ENCODE measurements at places on chromosomes 2 and 18. TPM values are rescaled to one million over a fixed set of nuclear protein-coding genes. Genes with fewer than 3 reads are reported as not detected.

DNA sequence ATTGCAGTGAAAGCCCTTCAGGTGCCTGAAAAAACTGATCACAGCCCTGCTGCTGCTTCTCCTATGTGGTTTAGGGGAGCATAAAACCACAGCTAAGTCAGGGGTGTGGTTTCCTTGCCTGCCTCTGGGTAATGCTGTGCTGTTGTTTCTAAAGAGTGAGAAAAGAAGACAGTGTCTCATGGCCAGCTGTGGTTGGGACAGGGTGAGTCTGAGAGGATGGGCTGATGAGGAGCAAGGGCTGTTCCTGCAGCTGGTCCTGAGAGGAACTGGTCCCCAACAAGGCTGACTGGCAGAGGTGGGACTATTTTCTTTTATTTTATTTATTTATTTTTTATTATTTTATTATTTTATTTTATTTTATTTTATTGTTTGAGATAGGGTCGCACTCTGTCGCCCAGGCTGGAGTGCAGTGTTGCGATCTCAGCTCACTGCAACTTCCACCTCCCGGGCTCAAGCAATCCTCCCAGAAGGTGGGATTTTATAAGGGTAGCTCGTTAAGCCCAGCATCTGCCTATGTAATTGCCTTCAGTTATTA, 236.7 kb downstream of the FHOD3 start:
- no peak for DNase-seq

DNA sequence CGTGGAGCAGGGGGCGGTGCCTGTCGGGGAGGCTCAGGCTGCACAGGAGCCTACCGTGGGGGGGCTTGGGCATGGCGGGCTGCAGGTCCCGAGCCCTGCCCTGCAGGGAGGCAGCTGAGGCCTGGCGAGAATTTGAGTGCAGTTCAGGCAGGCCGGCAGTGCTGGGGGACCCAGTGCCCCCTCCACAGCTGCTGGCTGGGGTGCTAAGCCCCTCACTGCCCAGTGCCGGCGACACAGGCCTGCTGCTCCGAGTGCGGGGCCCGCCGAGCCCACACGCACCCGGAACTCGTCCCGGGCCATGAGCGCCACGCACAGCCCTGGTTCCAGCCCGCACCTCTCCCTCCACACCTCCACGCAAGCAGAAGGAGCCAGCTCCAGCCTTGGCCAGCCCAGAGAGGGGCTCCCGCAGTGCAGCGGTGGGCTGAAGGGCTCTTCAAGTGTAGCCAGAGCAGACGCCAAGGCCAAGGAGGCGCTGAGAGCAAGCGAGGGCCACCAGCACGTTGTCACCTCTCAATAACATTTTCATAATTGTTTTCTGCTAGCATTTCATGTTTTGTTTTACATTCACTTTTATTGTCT, 1378.9 kb upstream of the CELF4 start:
- no peak for DNase-seq

GRCh38 chr2:139237023-139237422, 456.8 kb upstream of the NXPH2 start:
- no peak for DNase-seq

Gene SLC30A3
- 2.8 TPM for polyA plus RNA-seq

DNA sequence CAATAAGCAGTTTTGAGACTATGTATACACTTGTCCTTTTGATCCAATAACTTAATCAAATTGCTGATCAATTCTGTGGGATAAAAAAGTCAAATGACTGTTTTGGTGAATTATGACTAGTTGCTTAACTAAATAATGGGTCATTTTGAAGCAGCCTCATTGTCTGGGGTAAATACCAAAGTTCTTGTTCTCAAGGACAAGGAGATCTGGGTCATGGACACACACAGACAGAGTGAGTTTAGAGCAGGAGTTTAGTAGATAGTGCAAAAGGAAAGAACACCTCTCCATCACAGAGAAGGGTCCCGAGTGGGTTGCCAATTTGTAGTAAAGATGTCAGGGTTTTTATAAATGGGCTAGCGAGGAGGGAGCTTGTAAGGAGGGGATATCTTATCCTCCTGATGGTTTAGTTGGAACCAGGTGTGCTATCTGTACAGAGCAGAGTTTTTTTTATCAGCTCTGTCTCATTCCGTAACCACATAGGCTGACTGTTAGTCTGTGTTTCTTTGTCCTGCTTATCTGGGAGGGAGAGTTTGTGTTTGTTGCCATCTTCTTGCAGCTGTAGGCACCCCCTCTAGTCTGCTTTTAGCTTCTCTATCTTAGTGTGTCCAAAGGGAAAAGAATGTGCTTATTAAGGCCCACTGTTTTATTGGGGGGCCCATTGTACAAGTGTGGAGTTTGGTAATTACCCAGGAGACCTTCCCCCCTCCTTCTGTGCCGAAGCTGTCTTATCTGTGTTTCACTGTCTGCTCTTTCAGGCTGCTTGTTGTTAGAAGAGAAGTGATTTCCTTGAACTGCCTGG, 48.7 kb upstream of the C1GALT1C1L start:
- DNase-seq = no peak

- DNase-seq = peak; percentile 66
Measured at GRCh38 chr2:20443276-20443920, 3.5 kb upstream of the RHOB start.

- peak; percentile 43 for DNase-seq
Measured at GRCh38 chr2:192194265-192194865, 368 bp downstream of the TMEFF2 start.

Gene GLI2
- 10.8 TPM for polyA plus RNA-seq

DNA sequence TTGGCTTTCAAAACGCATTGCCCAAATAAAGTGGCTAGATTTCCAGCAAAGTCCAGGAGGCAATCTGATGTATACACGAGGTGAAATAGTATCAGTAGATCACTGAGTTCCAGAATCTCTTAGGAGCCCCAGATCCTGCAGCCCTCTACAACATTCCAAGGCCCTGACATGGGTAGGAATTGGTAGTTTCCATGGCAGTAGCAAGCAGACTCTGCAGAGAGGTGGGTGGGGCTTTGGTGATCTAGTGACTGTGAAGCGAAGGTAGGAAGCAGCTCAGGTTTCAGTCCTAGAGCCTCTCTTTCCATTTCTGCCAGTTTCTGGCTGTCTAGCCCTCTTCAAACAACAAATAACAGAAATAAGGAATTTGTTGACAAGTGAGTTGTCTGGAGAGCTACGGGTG, 13.8 kb upstream of the SGPP2 start:
- no peak for DNase-seq

Gene PAX3
- polyA plus RNA-seq = 0.44 TPM

Gene RMC1
- polyA plus RNA-seq = 15.5 TPM

DNA sequence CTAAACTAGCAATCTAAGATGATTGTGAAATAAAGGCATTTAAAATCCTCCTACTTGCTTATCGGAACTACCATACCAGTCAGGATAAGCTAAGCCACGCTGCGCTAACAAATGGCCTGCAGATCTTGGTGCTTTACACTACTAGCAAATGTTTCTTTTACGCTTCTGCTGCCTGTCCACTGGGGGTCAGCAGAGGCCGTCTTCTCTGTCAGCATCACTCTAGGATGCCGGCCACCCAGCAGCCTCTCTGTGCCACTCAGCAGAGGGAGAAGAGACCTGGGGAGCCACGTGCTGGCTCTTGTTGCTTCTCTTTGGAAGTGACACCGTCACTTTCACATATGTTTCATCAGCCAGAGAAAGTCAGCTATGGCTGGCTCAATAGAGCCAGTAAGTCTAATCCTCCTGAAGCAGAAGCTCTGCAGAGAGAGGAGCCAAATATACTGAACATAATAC, 36.6 kb downstream of the COPS8 start:
- DNase-seq = peak; percentile 30

Gene KCNE4
- 3.4 TPM for polyA plus RNA-seq

Gene IL36G
- polyA plus RNA-seq = not detected

Gene MAP3K19
- not detected for polyA plus RNA-seq

GRCh38 chr2:67561457-67561965, 164.4 kb downstream of the ETAA1 start:
- DNase-seq = no peak

Gene MAB21L4
- 0.10 TPM for polyA plus RNA-seq

DNA sequence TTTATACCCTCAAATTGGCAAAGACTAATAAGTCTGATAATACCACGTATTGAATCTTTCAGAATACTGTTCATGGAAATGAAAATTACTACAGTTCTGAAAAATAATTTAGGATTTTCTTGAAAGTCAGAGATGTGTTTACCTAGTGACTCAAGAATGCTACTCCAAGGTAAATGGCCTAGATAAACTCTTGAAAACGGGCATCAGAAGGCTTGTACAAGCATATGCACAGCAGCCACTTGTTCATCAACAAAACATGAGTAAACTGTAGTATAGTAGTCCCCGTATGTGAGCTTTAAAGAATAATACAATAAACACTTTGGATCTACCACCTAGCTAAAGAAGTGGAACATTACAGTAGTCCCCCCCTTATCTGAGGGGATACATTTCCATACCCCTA, 157.5 kb downstream of the THADA start:
- no peak for DNase-seq

DNA sequence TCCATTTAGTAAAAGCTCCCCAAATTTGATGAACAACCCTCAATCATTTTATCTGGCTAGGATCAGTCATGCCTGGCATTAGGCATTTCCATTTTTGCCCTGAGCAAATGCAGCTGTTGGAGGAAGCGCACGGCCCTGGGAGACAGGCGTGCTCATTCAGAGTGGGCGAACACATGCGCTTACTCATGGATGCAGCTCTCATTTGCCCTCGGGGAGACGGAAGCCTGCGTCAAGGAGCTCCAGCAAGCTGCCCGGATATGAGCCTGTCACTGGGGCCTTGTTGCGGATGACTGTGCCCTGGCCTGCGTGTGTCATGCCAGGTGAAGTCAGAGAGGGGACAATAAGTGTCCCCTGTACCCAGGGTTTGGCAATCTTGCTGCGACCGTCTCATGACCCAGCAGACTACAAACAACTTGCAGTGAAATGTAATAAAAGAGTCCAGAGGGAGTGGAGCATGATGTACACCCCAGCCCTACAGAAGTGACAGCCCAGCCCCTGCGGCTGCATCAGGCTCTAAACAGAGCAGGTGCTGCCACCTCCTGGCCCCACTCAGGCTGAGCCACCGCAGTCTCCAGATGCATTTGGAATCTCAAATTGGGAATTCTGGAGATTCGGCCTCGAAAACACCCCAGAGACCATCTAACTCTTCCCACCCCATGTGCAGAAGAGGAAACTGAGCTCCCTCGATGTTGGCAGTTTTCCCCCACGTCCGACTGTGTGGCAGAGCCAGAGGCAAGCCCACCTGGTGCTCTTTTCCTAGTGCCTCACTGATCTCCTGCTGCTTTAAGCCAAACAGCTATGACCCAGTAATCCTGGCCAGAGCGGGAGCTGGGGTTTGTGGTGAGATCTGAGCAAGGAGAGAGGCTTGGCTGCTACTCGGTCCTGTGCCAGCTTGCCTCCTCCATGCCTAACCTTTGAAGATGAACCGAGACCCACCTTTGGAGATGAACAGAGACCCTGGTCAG, 105.0 kb upstream of the ALK start:
- DNase-seq = peak; percentile 34

DNA sequence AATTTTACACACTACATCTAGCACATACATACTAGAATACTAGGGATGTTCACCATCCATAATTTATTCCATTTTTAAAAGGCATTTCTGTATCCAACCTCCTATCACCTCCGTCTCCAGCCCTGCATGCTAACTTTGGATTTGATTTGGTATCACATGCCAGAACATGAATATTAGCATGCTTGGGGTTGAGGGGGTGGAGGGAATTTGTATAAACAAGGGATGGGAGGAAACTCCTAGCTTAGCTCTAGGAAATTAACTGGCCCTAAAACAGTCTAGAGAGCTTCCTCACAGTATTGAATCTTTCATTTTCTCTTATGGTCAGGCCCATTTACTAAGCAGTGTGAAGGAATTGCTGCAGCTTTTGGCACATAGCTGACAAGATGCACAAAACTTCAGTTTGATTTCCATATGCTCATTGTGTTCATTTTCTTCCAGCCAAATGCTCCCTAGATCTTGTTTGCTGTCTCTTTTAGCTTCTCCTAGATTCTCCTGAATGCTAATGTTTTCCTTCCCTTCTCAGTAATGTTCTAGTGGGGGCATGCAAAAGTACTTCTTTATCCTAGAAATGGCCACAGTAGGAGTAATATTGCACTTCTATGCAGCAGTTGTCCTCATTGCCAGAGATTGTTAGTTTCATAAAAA, 135.2 kb downstream of the VWC2L start:
- no peak for DNase-seq

DNA sequence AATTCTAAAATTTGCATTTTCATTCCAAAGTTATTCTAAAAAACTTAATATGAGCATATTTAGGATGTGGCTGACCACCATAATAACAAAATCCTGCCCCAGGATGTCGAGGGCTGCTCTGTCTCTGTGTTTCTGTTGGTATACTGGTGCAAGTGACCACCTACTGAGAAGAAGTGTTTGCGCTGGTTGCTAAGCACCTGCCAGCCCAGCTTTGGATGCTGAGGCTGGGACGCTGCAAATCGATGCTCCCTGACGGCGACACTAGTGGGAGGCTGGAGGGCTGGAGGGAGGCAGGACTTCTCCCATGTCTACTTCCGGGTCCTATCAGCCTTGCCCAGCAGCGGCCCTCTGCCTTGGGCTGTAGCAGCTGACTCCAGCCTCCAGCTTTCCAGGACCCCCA, 45.0 kb downstream of the LAMA1 start:
- DNase-seq = no peak

Gene HOXD9
- 10.5 TPM for polyA plus RNA-seq

DNA sequence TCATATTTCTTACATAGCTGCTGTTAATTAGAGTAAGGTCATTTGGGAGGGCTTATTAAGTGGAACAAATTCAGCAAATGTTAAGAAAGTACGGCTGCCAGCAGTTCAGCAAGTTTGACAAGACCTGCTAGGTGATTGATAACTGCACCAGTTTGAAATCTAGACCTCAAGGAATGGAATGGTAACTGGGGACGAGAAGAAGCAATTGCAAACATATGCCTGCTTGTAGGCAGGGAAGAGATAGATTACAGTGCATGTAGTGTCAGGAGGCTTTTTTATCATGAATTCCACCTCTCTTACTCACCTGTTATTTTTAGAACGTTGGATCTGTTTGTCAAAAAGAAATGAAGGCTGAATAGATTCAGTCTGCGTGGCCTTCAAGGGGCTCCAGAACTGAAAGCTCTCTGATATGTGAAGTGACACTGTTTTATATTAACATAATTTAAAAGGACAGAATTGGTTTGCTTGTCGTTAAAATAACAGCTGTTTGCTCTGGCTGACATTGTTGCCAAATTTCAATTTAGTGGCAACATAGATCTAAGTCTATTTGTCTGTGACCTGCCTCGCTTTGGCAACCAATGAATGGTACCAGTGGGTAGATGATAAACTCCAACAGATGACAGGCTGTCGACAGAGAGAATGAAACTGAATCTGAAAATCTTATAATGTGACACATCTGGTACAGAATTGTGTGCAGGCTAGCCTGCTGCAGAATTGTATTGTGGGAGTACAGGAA, 199.3 kb downstream of the ZNF407 start:
- peak; percentile 19 for DNase-seq

Gene ABCB11
- not detected for polyA plus RNA-seq

DNA sequence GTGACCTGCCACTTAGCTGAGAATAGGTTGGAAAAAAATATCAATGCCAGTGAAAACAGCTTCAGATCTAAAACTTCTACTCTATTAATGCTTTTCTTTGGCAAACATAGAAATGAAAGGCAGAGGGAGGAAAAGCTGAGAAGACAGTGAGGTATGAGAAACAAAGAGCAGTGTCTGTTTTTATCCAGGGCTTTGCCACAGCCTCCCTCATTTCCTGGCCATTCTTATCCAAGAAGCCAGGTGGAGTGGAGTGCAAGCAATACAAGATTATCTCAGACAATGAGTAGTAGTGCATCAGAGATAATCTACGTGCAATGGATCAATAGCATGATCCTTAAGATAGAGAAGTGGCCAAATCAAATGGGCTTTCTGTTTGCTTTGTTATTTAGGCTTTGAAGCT, 808.7 kb upstream of the PIK3C3 start:
- no peak for DNase-seq

GRCh38 chr18:56844556-56844955, 193.4 kb downstream of the WDR7 start:
- DNase-seq = no peak

All from hindlimb muscle (tissue), 1 donor.